ENCODE measurements at places on chromosomes 7 and 10. TPM values are rescaled to one million over a fixed set of nuclear protein-coding genes. Genes with fewer than 3 reads are reported as not detected.

DNA sequence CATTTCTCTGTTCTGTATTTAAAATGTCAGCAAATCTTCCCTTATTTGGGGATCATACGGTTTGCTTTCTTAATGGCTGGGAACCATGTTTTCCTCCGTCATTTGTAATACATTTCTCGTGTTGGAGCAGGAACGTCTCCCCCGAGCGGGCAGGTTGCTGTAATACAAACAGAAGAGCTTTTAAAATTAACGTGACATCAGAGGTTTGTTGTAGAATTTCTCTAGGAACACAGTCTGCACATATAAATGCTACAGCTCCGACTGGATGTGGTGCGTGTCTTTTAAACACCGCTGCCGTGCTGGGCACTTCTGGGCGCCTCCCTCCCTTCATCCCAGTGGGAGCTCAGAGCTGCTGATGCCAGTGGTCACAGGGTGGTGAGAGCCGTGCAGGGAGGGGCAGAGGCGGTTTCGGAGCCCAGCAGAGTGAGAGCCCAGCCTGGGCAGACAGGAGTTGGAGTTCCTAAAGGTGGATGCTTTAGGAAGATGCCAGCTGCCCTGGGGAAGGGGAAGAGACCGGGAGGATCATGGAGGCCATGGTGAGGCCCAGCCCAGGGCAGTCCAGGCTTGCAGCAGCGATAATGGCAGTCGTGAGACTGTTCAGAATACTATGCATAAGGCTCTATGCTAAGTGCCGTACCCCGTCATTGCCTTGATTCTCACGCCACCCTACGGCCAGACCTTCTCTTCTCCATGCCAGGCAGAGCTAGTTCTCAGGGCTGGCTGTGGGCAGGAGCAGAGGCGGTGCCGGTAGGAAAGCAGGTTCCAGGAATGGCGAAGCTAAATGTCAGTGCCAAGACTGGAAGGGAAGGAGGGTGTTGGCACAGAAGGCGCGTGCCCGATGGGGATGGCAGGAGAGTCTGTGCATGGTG is 96.2 kb downstream of the GLRX3 start:
- H3K4me3 ChIP-seq, result no peak overlapping the region
- H3K36me3 ChIP-seq, result no peaks in the 10 kb centered on the region
- no peaks in the 10 kb centered on the region for H3K27me3 ChIP-seq
- no peak for DNase-seq

DNA sequence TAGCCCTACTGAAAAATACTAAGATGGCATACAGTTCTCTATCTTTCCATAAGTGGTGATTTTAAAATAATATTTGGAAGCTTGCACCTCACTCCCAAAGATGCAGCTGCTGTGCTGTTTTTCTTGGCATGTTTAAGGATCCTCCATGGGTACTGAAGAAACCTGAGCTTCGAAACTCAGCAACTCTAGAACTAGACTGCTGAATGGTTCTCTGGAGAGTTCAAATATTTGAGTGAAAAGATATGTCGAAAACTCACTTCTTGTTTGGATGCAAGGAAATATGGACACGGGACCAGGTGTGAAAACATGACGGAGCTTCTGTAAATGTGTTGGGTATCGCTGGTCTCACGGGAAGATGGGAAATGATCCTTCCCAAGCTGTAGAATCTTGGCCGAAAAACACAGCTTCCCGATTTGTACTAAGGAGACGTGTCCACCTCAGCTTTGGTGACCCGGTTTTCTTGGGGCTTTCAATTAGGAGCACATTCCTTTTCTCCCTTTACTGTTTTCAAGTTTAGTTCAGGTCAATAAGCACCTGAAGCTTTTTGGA is 543.8 kb upstream of the NRP1 start:
- H3K27me3 ChIP-seq, result no peaks in the 10 kb centered on the region
- DNase-seq, result no peak
- no peak overlapping the region for H3K27ac ChIP-seq
- no peak overlapping the region for H3K4me3 ChIP-seq
- no peaks in the 10 kb centered on the region for H3K36me3 ChIP-seq

Gene INHBA
- total RNA-seq, result 4.1 TPM

Gene GRM8
- not detected for total RNA-seq

Gene RELN
- total RNA-seq, result 0.33 TPM

DNA sequence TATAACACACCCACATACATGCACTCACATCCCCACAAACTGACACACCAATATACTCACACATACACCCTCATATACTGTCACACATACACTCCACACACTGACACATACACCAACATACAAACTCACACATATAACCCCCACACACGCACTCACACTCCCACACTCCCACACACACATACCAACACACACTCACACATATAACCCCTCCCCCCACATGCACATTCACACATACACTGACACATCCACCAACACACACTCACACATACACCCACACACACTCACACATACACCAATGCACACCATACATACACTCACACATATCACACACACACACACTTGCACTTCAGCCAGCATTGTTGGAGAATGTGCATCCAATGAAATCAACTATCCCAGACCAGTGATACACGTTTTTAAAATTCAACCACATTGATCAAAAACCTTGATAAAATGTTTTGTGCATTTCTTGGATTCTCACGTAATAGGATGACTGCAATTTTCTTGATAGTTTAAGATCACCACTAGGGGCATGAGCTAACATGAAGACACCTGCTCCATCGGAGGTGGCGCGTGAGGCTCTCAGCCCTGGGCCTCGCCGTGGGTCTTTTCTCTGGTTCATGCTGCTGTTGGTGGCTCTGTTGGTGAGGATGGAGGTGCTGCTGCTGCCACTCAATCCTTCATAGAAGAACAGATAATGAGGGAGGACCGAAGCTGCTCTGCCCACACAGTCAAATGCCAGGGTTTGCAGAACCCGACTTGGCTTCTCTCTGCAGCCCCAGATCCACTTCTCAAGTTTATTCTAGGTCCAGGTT is 32.1 kb upstream of the CHST15 start:
- no peak for DNase-seq
- H3K4me1 ChIP-seq, result no peaks in the 10 kb centered on the region
- no peaks in the 10 kb centered on the region for H3K27me3 ChIP-seq
- H3K27ac ChIP-seq, result no peak overlapping the region

Gene ZNF804B
- total RNA-seq, result not detected

DNA sequence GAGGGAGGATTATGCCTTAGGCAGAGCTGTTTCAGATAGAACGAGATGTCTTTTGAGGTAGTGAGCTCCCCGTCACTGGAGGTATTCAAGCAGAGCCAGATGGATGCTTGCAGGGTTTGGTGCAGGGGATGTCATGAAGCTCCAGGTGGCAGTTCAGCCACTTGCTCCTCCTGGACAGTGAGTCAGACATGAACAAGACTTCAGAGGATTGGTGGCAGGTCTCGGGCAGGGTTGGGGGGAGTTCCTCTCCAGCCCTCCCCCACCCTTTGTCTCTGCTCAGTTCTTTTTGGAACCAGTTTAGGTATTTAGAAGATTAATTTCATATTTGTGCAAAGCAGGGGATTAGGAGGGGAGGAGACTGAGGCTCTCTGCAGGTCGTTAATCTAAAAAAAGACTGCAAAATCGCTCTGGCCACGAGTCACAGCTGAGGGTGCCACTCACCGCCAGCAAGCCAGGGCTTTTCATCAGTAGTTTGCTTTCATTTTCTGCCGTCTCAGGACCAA is 21.5 kb upstream of the MYL10 start:
- DNase-seq, result no peak
- H3K4me1 ChIP-seq, result no peaks in the 10 kb centered on the region
- no peaks in the 10 kb centered on the region for H3K27me3 ChIP-seq
- no peaks in the 10 kb centered on the region for H3K36me3 ChIP-seq

GRCh38 chr10:72682638-72683037 is 9.3 kb upstream of the MCU start:
- no peaks in the 10 kb centered on the region for H3K4me1 ChIP-seq
- no peak overlapping the region for H3K4me3 ChIP-seq
- H3K27me3 ChIP-seq, result no peaks in the 10 kb centered on the region
- no peak for DNase-seq

- no peaks in the 10 kb centered on the region for H3K4me1 ChIP-seq
- H3K36me3 ChIP-seq, result no peaks in the 10 kb centered on the region
- H3K27me3 ChIP-seq, result no peaks in the 10 kb centered on the region
Observed at GRCh38 chr10:30882281-30882680, 149.4 kb downstream of the ZNF438 start.

DNA sequence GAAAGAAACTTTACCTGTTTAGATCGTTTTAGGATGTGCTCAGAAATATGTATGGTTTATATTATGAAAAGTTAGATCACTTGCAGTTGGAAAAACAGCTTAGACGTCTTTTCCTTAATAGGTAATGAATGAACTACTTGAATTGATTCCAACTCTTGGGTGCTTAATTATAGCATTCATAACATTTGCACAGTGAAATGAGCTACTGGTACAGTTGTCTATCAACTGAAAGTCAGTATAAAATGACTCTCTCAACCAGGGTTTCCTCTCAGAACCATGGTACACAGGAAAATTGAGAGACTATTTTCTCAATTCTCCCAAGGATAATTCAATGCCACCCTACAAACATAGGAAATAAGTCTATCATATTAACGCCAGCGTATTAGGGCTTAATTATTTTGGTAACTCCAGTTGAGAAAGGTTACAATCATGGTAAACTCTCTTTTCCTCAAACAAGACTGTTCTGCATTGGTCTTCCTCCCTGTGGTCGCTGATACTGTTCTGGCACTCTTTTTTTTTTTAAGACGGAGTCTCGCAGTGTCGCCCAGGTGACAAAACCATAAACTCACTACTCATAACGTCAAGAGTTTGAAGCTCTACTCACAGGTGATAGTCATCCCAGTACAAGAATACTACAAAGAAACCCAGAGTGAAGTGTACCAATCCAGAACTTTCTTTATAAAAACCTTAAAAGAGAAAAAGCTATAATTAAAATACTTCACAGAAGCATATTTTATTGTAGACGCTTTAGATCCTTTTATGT is 2.0 kb downstream of the ANLN start:
- no peak for DNase-seq

- no peak overlapping the region for H3K4me3 ChIP-seq
- H3K4me1 ChIP-seq, result peaks cover 5% of the 10 kb centered on the region
- no peaks in the 10 kb centered on the region for H3K27me3 ChIP-seq
- H3K36me3 ChIP-seq, result peaks cover 15% of the 10 kb centered on the region
- H3K27ac ChIP-seq, result no peak overlapping the region
Observed at GRCh38 chr7:100471021-100471420, 7.0 kb upstream of the SPACDR start.

DNA sequence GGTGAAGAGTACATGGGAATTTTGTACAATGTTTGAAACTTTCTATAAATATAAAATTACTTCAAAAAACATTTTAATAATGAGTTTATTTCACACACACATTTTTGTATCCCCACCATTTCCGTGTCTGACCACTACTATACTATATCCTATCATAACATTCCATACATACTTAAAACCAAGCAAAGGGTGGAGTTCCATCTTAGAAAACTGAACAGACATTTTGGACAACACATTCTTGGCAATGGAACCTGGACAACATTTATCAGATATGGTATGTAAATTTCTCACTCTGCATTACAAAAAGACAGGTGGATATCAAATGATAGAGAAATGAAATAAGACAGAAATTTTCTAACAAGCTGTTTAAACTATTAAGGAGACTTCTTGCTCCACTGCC is 168.9 kb downstream of the TWIST1 start:
- DNase-seq, result peak; percentile 18
- H3K27me3 ChIP-seq, result no peaks in the 10 kb centered on the region
- no peak overlapping the region for H3K4me3 ChIP-seq
- H3K36me3 ChIP-seq, result no peaks in the 10 kb centered on the region
- H3K27ac ChIP-seq, result no peak overlapping the region
- H3K4me1 ChIP-seq, result no peaks in the 10 kb centered on the region

DNA sequence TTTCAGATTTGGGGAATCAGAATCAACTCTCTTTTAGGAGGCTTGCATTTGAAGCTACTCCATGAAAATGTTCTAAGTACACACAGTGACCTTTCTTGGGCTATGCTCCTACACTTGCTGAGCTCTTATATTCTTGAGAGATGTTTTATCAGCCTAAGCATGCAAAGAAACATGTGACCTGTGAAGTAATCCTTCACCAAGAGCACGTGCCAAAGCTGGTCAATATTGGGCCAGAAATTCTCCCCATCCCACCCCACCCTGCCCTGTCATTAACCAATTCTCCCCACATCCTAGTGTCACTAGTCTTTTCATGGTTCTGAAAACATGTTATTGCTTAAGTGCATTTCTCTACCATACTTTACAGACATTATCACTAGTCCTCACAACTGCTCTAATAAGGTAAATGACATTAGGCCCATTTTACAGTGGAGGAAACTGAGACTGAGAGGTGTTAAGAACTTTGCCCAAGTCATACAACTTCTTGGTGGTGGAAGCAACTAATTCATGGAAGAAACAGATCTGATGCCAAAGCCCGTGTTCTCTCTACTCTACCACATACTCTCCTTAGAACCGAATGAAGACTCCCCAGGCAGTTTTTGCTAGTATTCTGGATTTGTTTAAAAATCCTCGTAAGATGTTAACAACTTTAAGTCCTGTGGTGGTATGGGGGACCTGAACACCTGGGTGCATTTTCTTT is 200.6 kb downstream of the PTEN start:
- H3K27ac ChIP-seq, result no peak overlapping the region
- peaks cover 21% of the 10 kb centered on the region for H3K4me1 ChIP-seq
- H3K36me3 ChIP-seq, result no peaks in the 10 kb centered on the region
- H3K4me3 ChIP-seq, result no peak overlapping the region

Gene GRM3
- not detected for total RNA-seq

Gene APBB1IP
- 3.1 TPM for total RNA-seq

- H3K27me3 ChIP-seq, result no peaks in the 10 kb centered on the region
- no peak overlapping the region for H3K4me3 ChIP-seq
- no peaks in the 10 kb centered on the region for H3K36me3 ChIP-seq
- H3K27ac ChIP-seq, result no peak overlapping the region
Observed at GRCh38 chr10:36437367-36437766, 688.0 kb upstream of the ANKRD30A start.

Gene GTF2IRD1
- total RNA-seq, result 10.0 TPM

Gene RET
- 0.77 TPM for total RNA-seq

Measured in fibroblast of lung (primary cell).